Non-pigmented ciliary epithelial cell (primary cell): ENCODE measurements at places on chromosomes 13 and 19.
A peak's percentile ranks its signal among the peaks of the same experiment; 100 is the strongest.

GRCh38 chr19:15418231-15418578 is 583 bp downstream of the AKAP8L start:
- no peak for DNase-seq

GRCh38 chr19:30149300-30149699 is 207.3 kb downstream of the URI1 start:
- DNase-seq, result no peak

DNA sequence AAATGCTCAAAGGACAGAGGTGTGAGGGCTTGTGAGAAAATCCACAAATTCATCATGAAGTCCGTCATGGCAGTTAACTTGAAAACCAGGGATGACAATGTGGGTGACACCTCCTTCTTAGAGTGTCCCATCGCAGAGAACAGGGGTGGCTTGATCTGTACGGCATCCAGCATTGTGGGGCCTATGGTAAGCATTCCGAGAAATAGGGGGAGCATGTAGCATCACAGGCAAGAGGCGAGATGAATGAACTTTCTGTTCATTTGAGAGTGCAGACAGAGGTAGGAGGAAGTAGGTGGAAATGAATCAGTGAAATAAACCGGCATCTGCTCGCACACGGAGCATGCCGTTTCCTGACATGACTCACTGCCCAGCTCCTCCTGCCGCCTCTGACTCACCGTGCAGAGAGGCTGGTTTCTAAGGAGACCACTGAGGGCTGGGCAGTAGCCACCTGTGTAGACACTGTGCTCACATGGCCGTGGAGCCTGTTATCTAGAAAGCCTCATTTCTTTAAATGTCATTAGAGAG is 339.0 kb downstream of the RFC3 start:
- peak; percentile 97 for DNase-seq

DNA sequence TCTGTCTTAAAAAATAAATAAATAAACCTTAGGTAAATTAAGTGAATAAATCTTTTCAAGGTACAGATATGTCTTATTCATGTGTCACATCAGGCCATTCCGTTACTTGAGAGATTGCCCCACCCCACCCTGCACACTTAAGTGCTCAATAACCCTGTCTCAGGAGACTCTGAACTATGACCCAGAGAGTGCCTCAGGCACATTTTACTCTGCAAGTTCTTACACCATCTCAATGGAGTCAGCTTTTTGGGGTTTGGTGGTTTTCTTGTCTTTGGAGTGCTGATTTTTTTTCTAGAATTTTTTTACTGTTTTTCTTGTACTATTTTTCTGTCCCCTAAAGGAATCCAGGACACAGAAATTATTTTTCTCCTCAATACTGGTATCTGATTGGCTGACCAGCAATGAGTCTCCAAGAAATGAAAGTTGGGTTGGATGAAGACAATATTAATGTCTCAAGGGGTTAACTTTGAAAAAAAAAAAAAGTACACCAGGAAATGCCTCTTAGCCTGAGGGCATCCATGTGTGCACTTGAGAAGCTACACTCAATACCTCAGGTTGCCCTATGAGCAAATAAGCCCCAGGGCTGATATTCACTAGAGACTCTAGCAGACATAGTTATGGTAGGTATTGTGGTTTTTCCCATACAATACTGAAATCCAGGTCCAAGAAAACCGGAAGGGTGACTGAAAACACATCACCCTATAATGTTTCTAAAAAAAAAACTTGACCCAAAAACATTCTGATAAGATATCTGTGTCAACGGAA is 114.6 kb upstream of the ZNF91 start:
- DNase-seq, result no peak

- DNase-seq, result no peak
Observed at GRCh38 chr19:10478476-10478875, 24.7 kb downstream of the KEAP1 start.

GRCh38 chr13:103898481-103898880 is 832.3 kb upstream of the SLC10A2 start:
- no peak for DNase-seq

DNA sequence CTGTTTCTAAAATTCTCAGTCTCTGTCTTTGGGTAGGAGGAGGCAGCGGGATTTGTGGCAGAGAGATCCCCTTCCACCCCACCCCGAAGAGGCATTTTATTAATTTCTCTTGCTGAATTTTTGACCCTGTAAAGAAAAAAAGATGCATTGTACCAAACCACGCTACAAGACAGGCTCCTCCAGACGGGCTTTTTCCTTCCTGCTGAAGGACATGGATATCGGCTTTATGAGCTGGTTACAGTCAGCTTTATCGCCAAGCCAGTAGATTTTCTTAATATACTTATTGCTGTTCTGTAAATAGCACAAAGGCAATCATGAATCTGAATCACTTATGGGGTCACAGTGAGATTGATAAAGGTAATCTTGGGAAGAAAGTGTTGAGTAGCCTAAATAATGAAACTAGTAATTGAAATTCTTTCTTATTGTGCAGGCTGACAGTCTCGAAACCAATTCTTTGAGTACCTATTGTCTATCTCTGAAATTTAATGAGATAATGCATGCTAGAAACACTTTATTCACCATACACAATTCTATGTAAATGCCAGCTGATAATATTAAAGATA is 24.5 kb downstream of the MBNL2 start:
- no peak for DNase-seq

- DNase-seq, result no peak
Observed at GRCh38 chr13:32731576-32731975, 145.3 kb downstream of the PDS5B start.

- no peak for DNase-seq
Observed at GRCh38 chr19:8161135-8161646, 11.8 kb upstream of the FBN3 start.

- no peak for DNase-seq
Observed at GRCh38 chr13:52850396-52851136, 2.1 kb upstream of the PCDH8 start.

GRCh38 chr13:41284512-41285288 is 21.3 kb upstream of the MTRF1 start:
- peak; percentile 78 for DNase-seq

DNA sequence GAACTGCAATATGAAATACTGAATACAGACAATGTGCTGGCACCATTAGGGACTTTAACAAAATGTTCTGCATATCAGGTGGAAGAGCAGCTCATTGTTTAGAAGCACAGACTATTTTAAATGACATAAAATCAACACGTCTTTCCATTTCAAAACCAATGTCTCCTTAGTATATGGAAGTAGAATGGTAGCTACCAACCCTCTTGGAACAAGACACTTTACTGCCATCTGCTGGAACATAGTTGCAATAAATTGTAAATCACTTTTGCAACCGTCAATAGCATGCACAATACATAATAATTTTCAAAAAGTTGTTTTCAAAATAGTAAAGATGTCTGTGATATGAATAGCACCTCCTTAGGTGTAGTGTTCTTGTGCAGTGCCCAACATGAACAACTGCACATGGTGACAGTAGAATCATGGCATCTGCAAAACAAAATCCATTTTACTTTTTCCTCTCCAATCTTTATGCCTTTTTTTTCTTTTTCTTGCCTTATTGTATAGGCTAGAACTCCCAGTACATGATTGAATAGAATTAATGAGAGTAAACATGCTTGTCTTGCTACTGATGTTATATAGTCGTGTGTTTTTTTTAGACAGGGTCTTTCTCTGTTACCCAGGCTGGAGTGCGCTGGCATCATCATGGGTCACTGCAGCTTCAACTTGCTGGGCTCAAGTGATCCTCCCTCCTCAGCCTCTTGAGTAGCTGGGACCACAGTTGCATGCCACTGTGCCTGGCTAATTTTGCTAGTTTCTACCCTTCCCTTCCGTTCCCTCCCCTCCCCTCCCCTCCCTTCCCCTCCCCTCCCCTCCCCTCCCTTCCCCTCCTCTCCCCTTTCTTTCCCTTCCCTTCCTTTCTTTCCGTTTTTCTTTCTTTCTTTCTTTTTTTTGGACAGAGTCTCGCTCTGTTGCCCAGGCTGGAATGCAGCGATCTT is 7.8 kb upstream of the LYPD5 start:
- peak; percentile 32 for DNase-seq

DNA sequence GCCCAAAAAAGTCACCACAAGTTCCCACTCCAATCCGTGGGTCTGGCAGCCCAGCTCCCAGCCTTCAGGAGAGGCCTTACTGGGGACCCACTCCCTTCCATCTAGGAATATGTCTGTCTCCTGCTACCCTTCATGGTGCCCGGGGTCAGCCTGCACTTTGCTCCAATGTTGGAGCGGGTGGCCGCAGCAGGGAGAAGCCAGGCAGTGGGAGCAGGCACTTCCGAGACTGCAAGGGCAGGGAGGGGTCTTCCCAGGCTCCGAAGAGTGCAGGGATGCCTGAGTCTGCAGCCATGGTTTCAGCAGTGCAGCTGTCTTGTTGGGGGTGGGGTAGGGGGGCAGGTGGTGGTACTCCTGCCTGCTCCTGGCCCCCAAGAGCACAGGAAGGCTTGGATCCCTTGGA is 1616.2 kb downstream of the SLITRK5 start:
- no peak for DNase-seq

DNA sequence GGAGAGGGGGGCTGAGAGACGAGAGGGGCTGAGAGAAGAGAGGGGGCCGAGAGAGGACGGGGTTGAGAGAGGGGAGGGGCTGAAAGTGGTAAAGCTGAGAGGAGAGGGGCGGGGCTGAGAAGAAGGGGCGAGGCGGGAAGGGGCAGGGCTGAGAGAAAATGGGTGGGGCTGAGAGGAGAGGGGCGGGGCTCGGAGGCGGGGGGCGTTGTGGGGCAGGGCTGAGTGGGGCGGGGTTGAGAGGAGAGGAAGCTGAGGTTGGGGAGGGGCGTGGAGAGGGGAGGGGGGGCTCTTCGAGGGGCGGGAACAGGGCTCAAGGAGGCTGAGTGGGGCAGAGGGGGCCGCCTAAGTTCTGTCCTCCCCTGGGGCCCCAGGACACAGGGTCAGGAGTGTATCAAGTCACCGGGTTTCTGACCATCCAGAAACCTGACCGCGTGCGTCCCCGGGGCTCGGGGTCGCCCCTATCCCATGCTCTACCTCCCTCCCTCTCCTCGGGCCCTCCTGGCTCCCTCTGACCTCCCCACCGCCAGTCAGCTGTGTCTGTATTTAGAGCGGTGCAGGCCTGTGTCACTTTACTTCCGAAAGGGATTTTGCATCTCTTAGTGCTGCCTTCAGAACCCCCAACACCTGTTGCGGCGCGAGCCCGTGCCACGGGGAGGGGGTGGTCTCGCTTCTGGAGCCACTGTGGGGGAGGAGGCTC is 38.6 kb upstream of the SEMA6B start:
- no peak for DNase-seq
